ENCODE measurements at places on chromosomes 12 and 14.
A peak's percentile ranks its signal among the peaks of the same experiment; 100 is the strongest.

DNA sequence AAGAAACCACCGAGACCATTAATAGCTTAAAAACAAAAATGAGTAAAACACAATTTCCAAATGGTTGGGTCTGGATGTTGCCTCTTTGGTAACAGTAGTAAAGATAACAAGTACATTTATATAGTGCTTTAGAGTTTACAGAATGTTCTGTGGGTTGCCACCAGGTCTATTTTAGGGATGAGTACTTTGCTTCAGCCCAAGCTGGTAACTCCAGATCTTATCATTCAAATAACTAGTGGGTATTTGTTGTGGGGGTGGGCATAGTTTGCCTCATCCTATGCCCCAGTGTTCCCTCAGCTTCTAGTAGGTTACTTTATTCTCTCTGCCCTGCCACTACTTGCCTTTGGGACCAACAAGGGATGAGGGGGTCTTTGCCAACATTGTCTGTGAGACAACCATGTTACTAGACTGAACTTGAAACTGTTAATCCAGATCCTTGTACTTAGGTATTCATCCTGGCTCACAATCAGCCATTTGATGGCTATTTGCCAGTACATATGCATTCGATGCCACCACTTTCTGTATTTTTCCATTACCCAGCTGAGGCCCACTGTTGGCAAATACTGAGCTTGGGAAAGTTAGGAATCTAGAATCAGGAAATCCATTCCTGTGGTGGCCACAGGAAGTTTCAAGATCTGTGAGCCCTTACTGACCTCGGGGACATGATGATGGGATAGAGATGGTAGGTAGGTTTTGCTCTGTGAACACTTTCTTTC lies 17.6 kb upstream of the AKAP6 start:
- no peak for DNase-seq

DNA sequence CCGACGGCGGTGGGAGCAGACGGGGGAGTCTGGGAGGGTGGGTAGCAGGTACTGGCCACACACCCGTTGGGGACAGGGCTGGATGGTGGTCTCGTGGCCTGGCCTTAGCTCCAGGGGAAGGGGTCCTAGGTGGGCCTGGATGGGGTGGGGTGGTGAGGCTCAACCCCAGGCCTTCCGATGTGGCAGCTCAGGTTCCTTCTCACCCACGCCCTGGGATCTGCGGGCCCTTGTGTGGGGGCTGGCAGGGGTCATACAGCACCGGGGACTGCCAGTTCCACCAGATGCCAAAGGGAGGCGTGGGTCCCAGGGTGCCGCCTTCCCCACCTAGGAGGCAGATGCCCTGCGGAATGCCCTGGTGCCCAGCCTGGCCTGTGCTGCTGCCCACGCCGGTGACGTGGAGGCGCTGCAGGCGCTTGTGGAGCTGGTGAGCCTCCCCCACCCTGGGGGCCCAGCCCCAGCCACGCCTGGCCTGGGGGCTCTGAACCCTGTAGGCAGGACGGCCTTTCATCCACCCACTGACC lies 21.0 kb downstream of the ASPG start:
- no peak for DNase-seq

GRCh38 chr12:75694534-75695268 lies 183.3 kb upstream of the KRR1 start:
- no peak for DNase-seq

DNA sequence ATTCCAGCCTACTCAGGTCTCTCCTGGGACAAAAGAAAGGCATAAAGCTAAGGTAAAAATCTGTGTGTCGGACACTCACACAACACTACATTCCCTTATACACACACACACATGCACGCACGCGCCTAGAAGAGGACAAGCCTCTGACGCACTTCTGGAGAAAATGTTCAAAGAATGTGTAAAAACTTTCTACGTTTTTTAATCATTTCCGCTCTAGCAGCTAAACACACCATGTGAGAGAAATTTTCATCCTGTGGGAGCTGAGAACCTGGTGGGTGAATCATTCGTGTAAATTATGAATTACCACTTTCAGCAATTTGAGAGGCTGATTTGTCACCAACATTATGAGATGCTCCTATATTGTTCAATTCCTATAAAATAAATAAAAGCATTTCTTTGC lies 494.5 kb downstream of the TMEM132D start:
- no peak for DNase-seq

- DNase-seq, result peak; percentile 47
Observed at GRCh38 chr12:55847603-55848291, 5.0 kb upstream of the MMP19 start.
